Stimulated activated CD4-positive, alpha-beta T cell treated with anti-CD3 and anti-CD28 coated beads, Interleukin-12 subunit alpha, Interleukin-12 subunit beta, amount 100 ng/mL, for 48 hours (primary cell): ENCODE measurements at places on chromosomes 11 and 22.

GRCh38 chr11:81207421-81208054 is 1526.1 kb downstream of the FAM181B start:
- no peak for DNase-seq

GRCh38 chr22:20859615-20860014 is 808 bp downstream of the SNAP29 start:
- DNase-seq: no peak

DNA sequence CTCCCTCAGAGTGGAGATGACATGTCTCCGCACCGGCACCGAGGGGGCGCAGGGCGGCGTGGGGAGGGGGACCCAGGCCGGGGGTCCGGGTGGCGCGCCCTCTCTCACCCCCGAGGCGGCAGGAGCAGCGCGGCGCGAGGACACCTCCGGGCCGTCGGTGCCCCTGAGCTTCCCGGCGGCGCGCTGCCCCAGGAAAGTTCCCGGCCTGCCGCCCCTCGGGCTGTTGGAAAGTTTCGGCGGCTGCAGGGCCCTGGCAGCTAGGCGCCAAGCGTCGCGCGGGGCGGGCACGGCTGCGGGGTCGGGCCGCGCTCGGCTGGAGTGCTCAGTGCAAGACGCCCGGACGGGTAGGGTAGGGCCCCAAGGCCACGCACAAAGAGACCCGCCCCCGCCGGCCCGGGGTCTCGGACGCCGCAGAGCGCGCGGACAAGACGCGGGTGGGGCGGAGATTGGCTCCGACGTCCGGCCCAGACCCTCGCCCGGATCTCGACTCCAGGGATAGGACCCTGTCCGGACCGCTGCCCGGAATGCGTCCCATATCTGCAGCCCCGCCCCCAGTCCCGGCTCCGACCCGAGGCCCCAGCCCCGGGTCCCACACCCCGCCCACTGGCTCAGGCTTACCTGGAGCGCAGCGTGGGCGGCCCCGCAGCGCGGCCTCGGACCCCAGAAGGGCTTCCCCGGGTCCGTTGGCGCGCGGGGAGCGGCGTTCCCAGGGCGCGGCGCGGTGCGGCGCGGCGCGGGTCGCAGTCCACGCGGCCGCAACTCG is 471 bp downstream of the ARVCF start:
- DNase-seq: no peak

DNA sequence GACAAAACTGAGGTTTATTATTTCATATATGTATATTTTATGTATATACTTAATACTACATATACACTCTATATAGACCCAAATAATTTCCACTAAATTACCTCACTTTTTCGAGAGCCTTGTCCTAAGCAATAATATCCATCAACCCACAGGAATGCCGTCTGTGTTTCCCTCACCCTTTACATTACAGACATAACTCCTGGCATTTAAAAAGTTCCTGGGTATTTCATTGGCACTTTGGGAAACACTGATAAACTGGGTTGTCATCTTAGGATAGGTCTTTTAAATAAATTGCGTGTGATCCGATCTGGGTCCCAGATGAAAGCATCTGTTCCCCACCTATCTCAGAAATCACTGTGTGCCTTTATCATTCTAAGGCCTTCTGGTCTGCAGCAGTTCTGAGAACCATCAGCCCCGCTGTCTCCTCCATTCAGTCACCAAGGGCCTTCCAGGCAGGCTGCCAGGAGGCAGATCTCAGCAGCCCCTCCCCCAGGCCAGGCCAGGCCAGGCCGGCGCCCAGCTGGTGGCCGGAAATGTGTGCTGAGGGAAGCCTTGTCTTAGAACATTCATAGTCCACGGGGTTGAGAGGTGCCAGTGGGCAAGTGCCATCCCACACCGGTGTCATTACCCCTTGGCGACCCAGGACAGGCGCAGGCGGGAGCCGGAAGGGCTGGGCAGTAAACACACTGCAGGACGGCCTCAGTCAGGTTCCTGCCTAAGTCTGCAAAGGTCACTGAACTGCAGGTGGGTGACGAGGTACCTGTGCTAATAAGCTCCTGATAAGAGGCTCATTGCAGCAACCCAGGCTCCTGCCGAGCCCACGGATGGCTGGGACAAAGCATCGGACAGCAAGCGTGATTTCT is 3.3 kb downstream of the FGF19 start:
- DNase-seq: no peak

- DNase-seq: peak; percentile 52
Measured at GRCh38 chr11:2196970-2197770, 25.6 kb upstream of the TH start.

GRCh38 chr22:42768385-42769035 is 47.8 kb upstream of the A4GALT start:
- DNase-seq: no peak

- no peak for DNase-seq
Measured at GRCh38 chr11:99645934-99646333, 625.2 kb downstream of the CNTN5 start.
